ENCODE measurements at places on chromosomes 6 and 20. TPM values are rescaled to one million over a fixed set of nuclear protein-coding genes. Genes with fewer than 3 reads are reported as not detected.

Gene GNAS-AS1
- not detected for total RNA-seq

DNA sequence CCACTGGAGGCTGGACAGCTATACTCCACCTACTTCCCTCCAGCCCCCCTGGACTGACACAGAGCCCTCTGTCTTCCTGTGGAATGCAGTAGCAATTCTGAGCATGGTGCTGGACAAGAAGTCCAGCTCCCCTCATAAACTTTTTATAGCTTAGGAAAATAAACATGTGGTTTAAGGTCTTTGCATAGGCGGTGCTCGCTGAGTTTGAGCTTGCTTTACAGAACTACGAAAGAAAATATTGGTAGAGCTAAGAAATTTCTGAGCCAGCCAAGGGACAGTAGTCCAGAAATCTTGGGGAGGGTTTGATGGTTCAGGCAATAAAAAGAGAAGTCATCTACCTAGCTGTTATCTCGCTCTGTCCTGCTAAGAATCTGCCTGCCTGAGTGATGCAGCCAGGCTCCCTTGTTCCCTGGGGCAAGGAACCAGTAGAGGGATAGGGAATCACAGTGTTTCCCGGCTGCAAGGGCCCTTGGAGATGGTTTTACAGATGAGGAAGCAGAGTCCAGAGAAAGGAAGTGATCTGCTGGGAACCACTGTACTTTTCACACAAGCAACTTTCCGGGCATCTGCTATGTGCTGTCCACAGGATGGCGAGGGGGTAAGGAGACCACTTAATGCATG, 343.4 kb downstream of the CDC5L start:
- no peak for DNase-seq

DNA sequence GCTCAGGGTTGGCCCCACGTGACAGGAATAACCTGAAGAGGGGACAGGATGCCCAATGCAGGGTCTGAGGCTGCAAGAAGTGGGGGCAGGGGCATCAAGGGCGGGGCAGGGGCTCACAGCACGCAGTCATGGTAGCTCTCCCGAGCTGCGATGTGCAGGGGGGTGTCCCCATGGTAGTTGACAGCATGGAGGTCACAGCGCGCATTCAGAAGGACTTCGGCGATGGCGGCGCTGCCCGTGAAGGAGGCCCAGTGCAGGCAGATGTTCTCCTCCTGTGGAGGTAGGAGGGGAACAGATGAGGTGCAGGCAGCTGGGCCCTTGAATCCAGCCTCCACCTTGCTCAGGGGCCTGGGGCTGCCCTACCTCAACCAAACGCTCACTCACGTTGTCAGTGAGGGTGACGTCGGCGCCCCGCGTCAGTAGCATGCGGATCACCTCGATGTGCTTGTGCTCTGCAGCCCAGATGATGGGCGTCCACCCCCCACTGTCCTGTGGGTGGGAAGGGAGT, 5.8 kb upstream of the SLC44A4 start:
- no peak for DNase-seq

DNA sequence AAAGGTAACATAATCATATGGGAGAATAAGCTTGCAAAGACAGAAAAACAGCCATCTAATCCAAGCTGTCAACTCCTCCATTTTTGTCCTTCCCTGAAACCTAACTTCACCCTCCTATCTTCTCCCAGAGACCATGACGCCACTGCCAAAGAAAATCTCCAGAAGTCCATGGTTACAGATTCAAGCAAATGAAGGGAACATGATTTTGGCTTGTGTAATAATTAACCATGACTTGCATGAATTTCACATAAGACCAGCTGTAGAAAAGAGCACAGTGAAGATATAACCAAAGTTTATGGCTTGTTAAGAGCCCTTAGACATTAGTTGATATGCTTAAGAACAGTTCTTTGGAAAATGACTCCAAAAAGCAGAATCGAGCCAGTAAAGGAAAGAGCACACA, 342.1 kb upstream of the NRSN1 start:
- no peak for DNase-seq

Gene F13A1
- total RNA-seq = 22.8 TPM

Gene OR2J3
- not detected for total RNA-seq

Gene PGBD1
- 2.3 TPM for total RNA-seq

- DNase-seq = no peak
These were observed 520 bp upstream of the RIPOR3 start for GRCh38 chr20:50691573-50692551.

Gene SGK2
- 11.0 TPM for total RNA-seq

Gene CRYBG1
- total RNA-seq = 105 TPM

DNA sequence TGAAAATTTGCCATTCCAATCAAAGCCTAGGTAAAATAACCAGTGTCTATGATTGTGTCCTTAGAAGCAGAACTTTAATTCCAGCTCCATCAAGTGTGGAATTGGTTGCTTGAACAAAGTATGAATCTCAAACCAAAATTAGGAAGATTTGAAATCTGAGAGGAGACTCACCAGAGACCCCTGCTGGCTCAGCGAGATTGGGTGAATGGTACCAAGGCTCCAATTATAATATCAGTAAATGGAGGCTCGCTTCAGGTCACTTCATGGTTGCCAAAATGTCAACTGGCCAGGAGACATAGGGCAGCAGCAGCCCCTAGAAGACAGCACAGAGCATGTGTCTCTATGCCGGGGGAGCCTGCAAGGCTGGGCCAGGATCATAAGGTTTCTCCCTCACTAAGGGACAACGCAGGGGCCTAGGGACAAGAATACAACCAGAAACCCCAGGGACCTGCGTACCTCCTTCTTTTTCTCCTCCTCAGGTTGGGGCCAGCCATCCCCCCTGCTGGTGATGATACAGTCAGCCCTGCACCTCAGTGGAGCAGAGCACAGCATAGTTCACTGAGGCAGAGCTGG, 14.0 kb downstream of the RBL1 start:
- no peak for DNase-seq

DNA sequence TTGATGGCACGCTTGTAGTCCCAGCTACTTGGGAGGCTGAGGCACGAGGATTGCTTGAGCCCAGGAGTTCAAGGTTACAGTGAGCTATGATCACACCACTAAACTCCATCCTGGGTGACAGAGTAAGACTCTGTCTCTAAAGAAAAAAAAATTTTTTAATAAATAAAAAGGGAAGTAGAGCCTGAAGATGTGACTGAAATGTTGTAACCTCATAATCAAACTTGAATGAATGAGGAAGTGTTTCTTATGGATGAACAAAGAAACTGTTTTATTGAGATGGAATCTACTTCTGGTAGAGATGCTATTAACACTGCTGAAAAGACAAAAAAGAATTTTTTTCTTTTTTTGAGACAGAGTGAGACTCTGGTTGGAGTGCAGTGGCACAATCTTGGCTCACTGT, 6.7 kb downstream of the MAK start:
- DNase-seq = no peak

DNA sequence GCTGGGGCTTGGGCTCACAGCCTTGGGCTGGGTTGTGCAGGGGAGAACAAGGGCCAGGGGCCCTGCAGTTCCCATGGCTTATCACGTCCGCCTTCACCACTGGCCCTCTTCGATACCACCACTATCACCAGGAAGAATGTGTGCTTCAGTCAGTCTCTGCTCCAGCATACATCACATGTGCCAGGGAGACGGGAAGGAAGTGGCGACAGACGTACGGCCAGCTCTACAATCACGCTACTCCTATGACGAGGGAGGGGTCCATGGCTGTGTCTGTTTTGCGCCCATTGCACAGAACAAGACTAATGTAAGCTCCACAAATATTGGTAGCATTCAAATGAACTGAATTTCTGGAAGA, 72.1 kb downstream of the TRAM2 start:
- DNase-seq = no peak

- DNase-seq = no peak
These were observed 21.4 kb upstream of the NT5E start for GRCh38 chr6:85428486-85428885.

Gene ZC3H12D
- total RNA-seq = 4.7 TPM

Gene ENPP4
- 5.1 TPM for total RNA-seq

Gene COL9A3
- 6.1 TPM for total RNA-seq

Gene TRAPPC3L
- not detected for total RNA-seq

- no peak for DNase-seq
These were observed 178.8 kb downstream of the SCP2D1 start for GRCh38 chr20:18992418-18992817.

GRCh38 chr6:157263881-157264397, 59.4 kb downstream of the TMEM242 start:
- DNase-seq = no peak

DNA sequence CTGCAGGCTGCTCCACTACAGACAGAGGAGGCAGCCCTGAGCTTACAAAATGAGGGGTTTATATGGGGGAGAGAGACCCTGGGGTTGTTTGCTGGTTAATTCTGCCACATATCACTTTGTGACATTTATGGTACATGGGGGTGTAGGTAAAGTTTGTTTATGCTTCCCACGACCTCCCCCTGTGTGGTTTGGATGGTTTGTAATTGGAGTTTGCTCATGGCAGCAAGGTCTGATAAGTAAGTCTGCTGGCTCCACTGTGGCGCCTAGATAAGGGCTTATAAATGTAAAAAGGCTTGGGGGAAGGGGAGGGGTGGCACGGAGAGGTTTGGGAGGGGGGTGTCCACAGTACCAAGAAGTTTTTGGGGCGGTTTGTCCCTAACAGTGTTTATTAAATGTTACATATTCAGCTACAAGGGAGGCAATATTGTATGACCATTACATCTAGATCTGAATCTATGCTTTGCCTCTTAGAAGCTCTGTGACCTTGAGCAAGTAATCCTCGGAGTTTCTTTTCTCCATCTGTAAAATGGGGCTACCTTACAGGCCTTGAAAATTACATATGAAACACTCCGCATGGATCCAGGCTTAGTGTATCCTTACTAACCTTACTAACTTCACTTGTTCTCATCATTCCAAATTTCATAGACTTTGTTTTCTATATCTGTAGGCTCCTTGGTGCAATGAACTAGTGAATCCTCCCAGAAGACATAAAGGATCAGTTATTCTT, 204.8 kb upstream of the NOX3 start:
- DNase-seq = no peak

DNA sequence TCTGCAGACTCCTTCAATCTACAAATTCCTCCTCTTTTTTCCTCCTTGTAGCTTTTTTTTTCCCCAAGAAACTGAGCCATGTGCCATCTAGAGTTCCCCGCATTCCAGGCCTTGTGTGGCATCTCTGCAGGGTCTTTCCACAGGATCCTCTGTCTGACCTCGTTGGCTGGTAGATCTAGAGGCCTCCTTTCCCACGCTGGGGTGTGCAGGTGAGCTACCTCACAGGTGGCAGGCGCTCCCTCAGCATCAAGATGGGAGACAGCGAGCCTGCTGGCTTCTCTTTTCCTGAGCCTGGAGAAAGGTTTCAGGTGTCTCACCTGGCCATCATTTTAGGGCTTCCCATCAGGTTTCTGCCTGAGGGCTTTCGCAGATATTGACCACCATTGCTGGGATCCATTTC, 9.6 kb upstream of the NELFCD start:
- DNase-seq = peak; percentile 29

- DNase-seq = no peak
These were observed 526.8 kb downstream of the CD83 start for GRCh38 chr6:14644381-14644780.

- no peak for DNase-seq
These were observed 187.5 kb downstream of the BACH2 start for GRCh38 chr6:90109141-90109540.

DNA sequence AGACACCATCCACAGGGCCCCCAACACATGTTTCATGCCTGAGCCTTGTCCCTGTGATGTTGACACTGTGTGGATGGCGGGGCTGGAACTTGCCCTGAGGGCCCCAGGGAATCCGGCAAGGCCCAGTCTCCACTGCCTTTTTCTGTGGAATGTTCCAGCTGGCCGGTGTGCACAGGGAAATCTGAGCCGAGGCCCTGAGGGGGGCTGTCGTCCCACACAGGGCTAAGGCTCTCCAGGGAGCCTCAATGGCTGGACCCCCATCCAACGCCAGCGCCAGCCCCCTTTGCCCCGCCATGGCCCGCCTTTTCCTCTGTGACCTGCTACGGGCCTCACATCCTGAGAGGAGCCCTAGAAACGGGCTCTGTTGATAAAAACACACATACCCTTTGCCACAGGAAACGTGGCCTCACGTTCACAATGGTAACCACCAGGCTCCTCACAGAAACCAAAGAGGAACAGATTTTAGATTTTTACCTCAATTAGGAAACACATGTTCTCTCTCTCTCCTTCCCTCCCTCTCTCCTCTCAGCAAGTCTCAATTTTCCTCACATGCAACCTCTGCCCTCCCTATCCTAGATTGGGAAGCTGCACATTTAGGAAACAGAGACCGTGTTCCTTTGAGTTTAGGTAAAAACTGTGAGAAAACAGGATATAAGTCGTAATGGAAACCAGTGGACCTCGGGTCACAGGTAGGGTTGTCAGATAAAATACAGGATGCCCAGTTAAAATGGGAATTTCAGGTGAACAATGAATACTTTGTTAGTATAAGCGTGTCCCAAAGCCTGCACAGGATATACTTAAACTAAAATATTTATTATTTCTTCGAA, 13.7 kb upstream of the ZNF831 start:
- DNase-seq = no peak

DNA sequence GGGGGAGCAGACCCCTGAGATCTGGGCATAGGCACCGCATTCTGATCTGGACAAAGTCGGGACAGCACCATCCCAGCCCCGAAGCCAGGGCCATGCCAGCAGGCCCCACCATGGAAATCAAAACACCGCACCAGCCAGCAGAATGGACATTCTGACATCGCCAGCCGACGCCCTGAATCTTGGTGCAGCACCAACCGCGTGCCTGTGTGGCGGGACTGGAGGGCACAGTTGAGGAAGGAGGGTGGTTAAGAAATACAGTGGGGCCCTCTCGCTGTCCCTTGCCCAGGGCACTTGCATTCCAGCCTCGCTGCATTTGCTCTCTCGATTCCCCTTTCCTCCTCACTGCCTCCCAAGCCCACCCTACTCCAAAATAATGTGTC, 2.0 kb downstream of the NNAT start:
- DNase-seq = no peak

Gene KCNK5
- total RNA-seq = 28.5 TPM

- no peak for DNase-seq
These were observed 10.1 kb downstream of the HFE start for GRCh38 chr6:26097268-26097875.

Gene UBE2C
- 18.4 TPM for total RNA-seq

GRCh38 chr20:1191299-1191698, 6.5 kb upstream of the TMEM74B start:
- DNase-seq = no peak

DNA sequence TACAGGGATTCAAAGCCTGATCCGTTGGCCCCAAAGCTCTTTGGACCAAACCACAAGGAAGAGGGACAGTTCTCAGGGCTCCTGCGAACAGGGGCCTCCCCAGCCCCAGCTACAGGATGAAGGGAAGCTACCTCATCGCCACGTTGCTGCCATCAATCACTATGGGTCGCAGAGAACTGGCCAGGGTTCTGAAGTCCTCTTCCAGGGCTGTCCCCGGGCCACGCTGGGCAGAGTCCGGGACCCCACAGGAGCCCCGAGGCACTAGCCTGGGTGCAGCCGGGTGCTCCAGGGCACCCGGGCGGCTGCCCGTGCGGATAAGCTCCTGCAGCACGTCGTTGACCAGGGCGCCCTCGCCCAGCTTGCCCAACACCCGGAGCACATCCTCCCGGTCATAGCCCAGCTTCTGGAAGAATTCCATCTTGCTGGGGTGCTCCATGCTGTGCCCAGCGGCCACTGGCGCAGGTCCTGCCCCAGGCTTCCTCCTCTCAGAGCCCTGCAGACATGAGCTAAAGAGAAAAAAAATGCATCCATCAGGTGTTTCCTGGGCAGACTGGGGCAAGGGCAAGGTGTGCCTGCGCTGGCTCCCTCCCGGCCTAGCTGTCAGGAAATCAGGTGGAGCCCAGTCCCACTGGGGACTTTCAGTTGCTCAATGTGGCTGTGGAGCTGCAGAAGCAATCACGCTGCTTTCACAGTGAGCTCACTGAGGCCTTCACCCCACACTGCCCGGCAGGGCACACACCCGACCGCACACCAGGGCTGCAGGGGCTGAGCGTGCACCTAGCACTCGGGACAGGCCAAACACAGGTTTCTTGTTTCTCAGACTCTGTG, 10.5 kb downstream of the ZC3H12D start:
- no peak for DNase-seq

Gene GLP1R
- 0.95 TPM for total RNA-seq
